ENCODE measurements at places on chromosomes 11 and 22.
A peak's percentile ranks its signal among the peaks of the same experiment; 100 is the strongest.

GRCh38 chr11:83027794-83028193, 43.9 kb downstream of the RAB30 start:
- DNase-seq, result no peak

DNA sequence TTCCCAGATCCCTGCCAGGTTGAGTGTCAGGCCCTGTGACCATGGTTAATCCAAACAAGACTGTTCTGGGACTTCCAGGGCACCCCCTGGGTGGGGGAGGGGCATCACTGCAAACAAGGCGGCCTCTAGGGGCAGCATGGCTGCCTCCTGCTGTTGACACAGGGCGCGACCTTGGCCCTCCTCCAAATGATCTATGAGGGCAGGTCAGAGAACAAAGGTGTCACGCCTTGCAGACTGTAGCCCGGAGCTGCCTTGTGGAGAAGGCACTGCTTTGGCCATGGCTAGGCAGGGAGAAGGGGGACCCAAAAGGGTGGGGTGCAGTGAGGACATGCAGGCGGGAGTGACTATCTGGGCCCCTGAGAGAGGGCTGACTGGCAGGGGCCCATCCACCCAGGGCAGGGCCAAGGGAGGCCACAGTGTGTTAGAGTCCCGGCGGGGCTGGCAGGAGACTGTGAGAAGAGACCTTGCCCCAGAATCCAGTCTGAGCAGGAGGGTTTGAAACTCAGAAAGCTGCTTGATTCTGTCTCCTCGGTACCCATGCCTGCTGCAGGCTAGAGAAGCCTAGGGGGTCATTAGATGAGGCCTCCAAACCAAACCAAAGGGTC, 35.6 kb downstream of the KCNC1 start:
- DNase-seq, result no peak

DNA sequence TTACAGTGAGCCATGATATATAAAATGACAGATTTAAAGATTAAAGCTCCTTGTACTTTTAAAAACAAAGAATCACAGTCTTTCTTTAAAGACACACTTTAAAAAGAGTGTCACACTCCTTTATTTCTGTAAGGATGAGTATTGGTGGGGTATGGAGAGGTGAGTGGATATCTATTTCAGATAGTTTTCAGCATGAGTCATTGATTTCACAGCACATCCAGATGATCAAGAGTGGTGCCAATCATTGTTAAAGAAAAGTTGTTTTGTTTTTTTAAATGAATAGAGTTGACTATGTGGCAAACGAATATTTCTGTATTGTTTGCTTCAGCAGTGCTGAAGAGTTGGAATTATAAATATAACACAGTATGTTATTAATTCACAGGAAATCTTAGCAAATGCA, 52.5 kb downstream of the FAR1 start:
- no peak for DNase-seq

GRCh38 chr11:117647207-117647606, 149.8 kb downstream of the DSCAML1 start:
- DNase-seq, result no peak

- DNase-seq, result no peak
Observed at GRCh38 chr22:19995611-19996339, 20.8 kb downstream of the ARVCF start.

DNA sequence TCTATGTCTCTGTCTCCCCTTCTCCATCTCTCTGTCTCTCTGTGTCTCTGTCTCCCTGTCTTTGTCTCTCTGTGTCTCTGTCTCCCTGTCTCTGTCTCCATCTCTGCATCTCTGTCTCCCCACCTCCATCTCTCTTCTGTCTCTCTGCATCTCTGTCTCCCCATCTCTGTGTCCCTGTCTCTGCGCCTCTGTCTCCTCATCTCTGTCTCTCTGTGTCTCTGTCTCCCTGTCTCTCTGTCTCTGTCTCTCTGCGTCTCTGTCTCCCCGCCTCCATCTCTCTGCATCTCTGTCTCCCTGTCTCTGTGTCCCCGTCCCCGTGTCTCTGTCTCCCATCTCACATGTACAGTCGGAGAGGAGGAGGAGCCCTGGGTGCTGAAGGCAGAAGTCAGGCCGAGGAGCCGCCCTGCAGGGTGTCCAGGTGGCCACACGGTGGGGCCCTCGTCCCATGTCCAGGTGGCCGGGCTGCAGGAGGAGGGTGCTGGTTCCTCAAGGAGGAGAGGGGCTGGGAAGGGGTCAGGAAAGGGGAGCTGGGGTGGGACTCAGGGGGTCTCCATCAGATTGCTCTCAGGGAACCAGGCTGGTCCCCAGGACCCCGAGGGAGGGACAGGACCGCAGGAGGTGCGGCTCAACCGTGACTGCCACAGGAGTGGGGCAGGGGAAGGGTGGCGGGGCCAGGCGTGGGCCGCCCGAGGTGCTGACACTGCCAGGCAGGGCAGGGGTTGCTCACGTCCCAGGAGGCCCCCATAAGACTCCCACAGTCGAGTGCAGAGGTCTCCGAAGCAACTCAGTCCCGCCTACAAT, 25.6 kb upstream of the TH start:
- DNase-seq, result peak; percentile 74

- no peak for DNase-seq
Observed at GRCh38 chr22:20440637-20441591, 3.3 kb upstream of the SCARF2 start.

- peak; percentile 91 for DNase-seq
Observed at GRCh38 chr11:64846998-64847666, 2.7 kb upstream of the CDC42BPG start.

DNA sequence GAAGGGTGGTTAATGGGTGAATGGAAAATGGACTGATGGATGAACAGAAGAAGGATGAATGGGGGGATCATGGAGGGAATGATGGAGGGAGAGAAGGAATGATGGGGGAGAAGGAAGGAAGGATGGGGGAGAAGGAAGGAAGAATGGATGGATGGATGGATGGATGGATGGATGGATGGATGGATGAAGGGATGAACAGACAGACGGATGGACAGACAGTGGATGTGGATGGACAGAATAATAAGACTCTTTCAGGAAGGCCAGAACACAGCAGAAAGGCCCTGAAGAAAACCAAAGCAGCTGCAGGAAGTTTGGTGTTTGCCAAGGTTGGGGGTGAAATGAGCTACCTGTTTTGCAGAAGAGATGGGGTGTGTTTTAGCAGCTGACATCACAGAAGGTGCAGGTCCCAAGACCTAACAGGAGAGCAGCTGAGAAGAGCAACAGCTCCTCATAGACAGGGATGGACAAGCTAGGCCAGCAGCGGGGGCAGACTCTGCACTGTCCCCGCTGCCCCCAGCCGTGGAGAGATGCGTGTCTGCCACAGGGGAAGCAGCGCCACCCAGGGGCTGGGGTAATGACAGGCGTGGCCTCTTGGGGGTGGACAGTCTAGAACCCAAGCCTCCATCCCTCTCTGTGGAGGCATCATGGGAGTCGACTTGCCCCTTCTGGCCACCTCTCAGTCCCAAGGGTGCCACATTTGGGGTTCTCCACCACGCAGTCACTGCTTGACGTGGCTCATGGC, 17.9 kb downstream of the C1QTNF6 start:
- DNase-seq, result no peak

GRCh38 chr11:121670805-121671282, 218.1 kb upstream of the SORL1-AS1 start:
- DNase-seq, result no peak

DNA sequence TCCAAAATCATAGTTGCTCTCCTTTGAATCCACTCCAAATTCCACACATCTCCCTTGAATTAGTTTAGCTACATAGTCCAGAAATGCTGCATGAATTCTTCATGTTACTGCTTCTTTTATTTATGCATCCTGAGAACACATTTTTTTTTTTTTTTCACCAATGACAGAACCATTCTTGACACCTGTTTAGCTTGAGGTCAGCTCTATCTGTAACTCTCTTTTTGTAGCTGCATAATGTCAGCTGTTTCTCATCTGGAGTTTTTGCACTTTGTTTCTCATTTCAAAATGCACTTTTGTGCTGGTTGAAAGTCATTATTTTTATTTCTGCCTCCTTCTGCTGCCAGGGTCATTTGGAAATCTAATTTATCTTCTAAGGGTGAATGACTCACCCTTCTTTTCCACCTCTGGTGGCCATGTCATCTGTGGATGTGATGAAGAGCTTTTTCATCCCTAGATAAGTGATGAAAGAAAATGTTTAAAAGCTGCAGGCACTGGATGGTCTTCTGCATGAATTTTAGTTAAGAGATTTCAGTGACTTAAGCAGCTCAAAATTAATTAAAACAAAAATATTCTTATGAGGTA, 93.7 kb downstream of the JRKL start:
- no peak for DNase-seq

- DNase-seq, result peak; percentile 49
Observed at GRCh38 chr22:41833369-41834004, 582 bp downstream of the SREBF2 start.

DNA sequence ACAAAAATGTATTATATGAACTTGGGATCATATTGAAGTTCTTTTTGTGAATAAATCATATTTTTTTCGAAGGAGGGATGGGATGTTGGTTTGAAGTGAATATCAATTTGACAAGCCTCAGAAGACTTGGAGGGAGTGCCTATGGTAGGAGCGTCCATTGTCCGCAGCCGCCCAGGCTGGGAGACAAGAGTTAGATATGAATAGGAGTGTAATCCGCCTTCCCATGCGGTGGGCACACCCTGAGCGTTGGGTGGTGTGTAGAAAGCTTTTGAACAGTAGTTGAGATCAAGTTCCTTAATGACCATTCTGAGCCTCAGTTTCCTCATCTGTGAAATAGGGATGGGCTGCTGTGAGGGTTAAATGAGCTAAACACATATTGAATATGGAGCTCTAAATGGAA, 7.0 kb downstream of the CD82 start:
- no peak for DNase-seq

DNA sequence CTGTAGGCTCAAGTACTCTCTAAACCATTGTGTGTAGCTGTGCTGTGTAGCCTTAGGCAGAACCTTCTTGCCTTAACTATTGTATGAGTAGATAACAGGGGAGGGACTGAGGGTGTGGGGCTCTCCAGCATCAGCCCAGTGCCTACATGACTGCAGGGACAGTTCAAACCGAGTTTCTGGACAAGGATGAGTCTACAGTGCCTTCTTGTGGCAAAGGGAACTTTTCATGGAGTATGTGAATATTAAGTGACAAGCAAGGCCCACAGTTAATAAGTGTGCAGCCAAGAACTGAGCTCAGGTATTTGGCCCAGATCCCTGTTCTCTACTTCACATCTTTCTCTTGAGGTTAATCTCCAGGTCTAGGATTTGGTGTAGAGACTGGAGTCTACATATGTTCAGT, 424.4 kb upstream of the LARGE1 start:
- no peak for DNase-seq

DNA sequence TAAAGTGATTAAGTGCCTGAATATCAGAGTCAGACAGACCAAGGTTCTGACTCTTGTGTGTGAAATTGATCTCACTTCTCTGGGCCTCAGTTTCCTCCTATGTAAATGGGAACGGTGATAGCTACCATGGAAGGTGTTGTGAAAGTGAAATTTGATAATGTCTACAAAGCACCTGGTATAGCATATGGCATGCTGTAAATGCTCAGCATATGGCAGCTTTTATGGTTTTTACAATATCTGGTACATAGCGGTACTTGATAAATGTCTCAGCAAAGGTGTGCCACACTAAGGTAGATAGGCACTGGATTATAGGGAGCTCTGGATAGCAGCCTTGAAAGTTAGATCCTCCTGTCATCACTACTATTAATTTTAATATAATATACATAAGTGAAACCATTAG, 19.9 kb downstream of the POU2AF2 start:
- no peak for DNase-seq

GRCh38 chr11:128026596-128026995, 560.8 kb downstream of the ETS1 start:
- no peak for DNase-seq

DNA sequence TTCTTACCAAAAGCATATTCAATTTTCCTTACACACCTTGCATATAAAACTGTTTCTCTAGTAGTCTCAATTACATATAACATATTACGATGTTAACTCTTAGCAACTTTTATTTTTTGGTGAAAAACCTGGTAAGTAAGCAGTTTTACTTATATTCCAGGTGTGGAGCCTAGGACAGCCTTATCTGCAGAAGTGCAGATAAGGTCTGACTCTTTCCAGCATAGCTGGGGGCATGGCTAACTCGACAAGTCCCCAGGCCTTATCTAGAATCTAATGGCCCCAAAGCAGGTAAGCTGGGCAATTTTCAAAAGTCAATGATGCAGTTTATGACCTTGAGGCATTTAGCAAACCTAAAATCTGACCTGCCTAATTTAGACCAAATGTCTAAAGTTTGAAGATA, 4.2 kb upstream of the C1QTNF6 start:
- no peak for DNase-seq

DNA sequence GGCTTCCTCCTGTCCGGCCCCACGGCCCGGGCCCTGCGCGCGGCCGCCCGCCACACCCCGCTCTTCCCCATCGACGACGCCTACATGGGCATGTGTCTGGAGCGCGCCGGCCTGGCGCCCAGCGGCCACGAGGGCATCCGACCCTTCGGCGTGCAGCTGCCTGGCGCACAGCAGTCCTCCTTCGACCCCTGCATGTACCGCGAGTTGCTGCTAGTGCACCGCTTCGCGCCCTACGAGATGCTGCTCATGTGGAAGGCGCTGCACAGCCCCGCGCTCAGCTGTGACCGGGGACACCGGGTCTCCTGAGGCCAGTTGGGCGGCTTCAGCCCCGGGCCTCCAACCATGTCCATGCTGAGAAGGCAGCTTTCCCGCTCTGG, 6.2 kb downstream of the B3GNT6 start:
- no peak for DNase-seq

GRCh38 chr22:17846326-17846992, 72.2 kb upstream of the BID start:
- DNase-seq, result no peak

GRCh38 chr11:113831314-113831713, 44.1 kb downstream of the USP28 start:
- no peak for DNase-seq

- no peak for DNase-seq
Observed at GRCh38 chr11:96708219-96708878, 318.5 kb downstream of the JRKL start.

DNA sequence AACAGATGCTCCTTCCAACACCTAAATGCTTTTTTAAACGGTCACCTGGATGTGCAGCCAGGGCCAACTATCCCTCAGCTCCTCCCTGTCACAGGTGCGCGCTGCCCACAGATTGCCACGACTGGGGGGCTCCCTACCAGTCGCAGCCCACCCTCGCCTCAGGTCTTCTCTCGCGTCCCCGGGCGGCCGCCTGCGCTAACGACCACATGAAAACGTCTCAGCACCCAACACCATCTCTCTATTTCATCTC, 469 bp downstream of the ZBED5 start:
- DNase-seq, result no peak

GRCh38 chr11:7281809-7282208, 30.1 kb downstream of the SYT9 start:
- DNase-seq, result no peak

Measured in CD4-positive, alpha-beta T cell treated with Interleukin-21 for 1 hour (primary cell).